Stimulated activated CD4-positive, alpha-beta T cell treated with anti-CD3 and anti-CD28 coated beads, Interleukin-1b, Interleukin-23, amount 100 ng/mL, for 48 hours (primary cell): ENCODE measurements at places on chromosomes 4 and X.

DNA sequence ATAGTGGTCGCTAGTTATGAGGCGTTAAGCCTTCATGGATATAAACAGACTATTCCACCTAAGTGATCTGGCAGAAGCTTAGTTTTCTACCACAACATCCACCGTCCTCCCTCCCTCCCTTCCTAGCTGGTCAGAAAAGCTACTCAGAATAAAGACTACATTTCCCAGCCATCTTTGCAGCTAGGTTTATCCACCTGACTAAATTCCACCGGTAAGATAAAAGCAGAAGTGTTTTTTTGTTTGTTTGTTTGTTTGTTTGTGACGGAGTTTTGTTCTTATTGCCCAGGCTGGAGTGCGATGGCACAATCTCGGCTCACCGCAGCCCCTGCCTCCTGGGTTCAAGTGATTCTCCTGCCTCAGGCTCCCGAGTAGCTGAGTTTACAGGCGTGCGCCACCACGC is 44.3 kb downstream of the HELT start:
- no peak for DNase-seq

DNA sequence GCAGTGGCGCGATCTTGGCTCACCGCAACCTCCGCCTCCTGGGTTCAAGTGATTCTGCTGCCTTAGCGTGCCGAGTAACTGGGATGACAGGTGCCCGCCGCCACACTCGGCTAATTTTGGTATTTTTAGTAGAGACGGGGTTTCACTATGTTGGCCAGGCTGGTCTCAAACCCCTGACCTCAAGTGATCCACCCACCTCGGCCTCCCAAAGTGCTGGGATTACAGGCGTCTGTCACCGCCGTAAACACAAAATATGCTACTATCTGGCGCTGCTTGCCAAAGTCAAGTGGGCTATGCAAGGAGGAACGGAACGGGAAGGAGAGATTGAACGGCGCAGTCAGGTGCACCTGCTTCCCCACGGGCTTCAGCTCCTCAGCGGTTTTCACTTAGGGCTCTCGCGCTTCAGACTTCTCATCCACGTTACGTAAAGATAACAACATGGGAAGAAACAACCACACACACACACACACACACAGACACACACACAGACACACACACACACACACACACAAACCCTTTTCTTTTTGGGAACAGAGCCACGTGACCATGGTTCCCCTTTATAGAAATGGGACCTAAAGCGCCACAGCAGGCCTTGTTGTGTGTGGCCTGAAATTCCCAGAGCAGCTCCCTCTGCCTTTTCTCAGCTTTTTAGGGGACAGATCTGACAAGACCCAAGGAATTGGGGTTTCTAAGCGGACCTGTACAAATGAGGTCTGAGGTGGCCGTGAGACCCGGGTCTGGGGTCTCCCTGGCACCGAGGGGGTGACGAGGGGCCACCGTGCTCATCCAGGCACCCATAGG is 1.5 kb downstream of the P2RY8 start:
- peak; percentile 62 for DNase-seq

DNA sequence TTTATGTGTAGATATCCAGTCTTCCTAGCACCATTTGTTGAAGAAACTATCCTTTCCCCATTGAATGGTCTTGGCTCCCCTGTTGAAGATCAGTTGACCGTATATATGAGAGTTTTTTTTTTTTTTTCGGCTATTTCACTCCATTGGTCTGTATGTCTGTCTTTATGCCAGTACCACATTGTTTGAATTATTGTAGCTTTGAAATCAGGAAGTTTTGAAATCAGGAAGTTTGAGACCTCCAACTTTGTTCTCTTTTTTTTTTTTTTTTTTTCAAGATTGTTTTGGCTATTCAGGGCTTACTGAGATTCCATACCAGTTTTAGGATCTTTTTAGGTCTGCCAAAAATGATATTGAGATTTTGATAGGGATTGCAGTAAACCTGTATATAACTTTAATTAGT is 4.3 kb upstream of the SCD5 start:
- DNase-seq, result no peak

- DNase-seq, result peak; percentile 79
Observed at GRCh38 chrX:68503836-68504636, 5.2 kb downstream of the YIPF6 start.

GRCh38 chr4:117137145-117137544 is 51.8 kb upstream of the TRAM1L1 start:
- no peak for DNase-seq

DNA sequence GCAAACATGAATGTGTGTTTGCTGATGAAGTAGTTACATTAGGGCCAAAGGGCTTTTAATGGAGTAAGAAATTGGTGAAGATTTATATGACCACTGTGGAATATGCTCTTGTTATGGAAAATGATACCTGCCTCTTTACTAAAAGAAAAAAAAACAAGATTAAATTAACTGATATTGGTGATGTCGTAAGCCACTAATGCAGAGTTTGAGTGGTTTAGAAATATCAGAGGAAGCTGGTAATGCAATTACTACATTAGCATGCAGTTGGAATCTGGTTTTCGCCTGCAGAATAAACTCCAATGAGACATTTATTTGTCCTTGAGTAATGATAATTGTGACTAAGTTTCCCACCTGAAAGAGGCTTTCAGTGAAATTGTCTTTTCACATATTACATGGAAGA is 597.9 kb downstream of the GALNTL6 start:
- no peak for DNase-seq

- DNase-seq, result no peak
Observed at GRCh38 chr4:38914854-38915253, 47.2 kb downstream of the FAM114A1 start.
